Activated CD8-positive, alpha-beta T cell treated with anti-CD3 and anti-CD28 coated beads, Interleukin-2, amount 10 ng/mL, durations not matched to agents 7 days and 5 days (primary cell): ENCODE measurements at places on chromosomes 7 and 10. TPM values are rescaled to one million over a fixed set of nuclear protein-coding genes. Genes with fewer than 3 reads are reported as not detected.

DNA sequence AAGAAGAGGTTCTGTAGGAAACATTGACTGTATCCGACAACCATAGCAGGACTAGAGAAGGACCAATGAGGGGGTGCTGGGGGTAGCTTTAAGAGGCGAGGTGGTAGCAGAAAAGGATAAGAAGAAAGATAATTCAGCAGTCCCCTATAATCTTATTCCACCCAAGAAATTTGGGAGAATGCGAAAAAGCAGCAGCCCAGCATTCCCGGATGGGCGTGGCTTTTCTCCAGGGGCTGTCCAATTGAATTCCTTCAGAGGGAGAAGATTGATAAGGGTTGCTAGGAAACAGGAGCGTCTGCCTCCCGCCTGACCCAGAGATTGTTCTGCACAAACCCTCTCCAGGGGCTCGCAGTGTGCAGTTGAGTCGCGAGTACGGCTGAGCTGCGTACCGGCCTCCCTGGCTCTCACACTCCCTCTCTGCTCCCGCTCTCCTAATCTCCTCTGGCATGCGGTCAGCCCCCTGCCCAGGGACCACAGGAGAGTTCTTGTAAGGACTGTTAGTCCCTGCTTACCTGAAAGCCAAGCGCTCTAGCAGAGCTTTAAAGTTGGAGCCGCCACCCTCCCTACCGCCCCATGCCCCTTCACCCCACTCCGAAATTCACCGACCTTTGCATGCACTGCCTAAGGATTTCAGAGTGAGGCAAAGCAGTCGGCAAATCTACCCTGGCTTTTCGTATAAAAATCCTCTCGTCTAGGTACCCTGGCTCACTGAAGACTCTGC lies at the start of gene GRM3:
Gene GRM3, plus strand, starts transcription at position 349 of the 721 bp plus-strand sequence. CDS start 121,237 bp downstream, outside the sequence.
- no peak within 1 kb of the TSS for H3K27ac ChIP-seq
- H3K4me3 ChIP-seq: no peak within 1 kb of the TSS
- no peaks in the 10 kb centered on the region for H3K36me3 ChIP-seq
- no peak for DNase-seq
- no peaks in the 10 kb centered on the region for H3K4me1 ChIP-seq
- H3K27me3 ChIP-seq: peaks cover 22% of the 10 kb centered on the region

DNA sequence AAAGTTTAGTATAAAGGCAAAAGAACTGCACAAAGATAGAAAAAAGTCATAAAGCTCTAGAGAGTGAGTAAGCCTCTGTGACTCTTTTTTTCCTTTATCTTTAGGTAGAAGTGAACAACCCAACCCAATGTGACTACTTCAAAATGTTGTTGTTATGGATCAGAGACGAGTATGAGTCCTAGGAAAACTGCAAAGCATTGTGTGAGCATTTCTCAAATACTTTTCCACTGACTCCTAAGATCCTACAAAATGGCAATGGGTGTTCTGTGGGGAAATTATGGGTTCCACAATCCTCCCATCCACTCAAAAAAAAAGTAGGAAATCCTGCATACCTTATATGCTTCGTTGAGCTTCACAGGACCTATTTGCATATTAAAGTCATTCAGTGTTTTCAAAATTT lies 177.1 kb downstream of the DGKI start:
- H3K36me3 ChIP-seq: no peaks in the 10 kb centered on the region
- H3K4me1 ChIP-seq: no peaks in the 10 kb centered on the region
- H3K27me3 ChIP-seq: no peaks in the 10 kb centered on the region

DNA sequence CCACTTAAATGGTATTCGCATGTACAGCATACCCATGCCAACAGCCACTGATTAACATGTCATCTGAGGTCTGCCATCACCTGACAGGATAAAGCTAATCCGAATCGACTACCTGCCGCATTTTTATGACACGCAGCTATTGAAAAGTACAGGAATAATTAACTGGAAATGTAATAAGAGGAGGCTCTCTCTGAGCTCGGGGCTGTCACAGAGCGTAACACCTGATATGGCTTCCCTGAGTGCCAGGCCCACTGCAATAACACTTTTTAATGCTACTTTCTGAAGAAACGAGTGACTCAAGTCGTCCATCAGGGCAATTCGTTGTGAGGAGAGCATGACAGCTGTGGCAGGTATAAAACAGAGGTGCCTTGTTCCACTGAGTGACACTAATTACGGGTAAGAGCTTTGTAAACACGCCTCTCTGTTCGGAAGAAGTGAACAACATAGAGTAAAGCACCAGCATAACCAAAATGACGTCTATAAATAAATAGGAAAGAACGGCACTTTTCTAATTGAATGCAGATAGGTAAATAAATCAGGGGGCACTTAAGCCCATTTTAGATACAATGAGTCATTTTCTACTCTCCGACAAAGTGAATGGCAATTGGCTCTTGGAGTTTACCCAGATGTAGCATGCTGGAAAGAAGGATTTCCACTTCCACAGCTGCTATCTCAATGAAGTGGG lies 56.5 kb upstream of the CREB5 start:
- no peaks in the 10 kb centered on the region for H3K36me3 ChIP-seq
- no peak for DNase-seq
- no peak overlapping the region for H3K27ac ChIP-seq
- H3K4me1 ChIP-seq: no peaks in the 10 kb centered on the region

DNA sequence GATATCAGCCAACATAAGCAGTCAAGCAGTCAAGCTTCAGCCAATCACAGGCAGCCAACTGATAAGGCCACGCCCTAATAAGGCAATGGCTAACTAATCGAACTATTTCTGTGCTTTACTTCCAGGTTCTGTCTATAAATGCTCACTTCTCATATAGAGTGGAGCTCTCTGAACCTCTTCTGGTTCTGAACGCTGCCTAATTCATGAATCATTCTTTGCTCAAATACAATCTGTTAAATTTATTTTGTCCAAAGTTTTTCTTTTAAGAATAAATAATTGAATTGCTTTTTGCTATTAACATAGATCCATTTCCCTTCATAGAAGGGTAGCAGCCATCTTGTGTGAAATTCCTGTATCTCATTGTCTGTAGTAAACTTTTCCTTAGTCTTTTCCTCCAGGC lies 97.9 kb upstream of the TMEM72 start:
- no peak overlapping the region for H3K27ac ChIP-seq
- H3K4me1 ChIP-seq: no peaks in the 10 kb centered on the region
- no peaks in the 10 kb centered on the region for H3K36me3 ChIP-seq
- H3K4me3 ChIP-seq: no peak overlapping the region
- DNase-seq: no peak

GRCh38 chr7:149809215-149809614 lies 29.0 kb upstream of the ZNF862 start:
- H3K4me1 ChIP-seq: no peaks in the 10 kb centered on the region
- no peaks in the 10 kb centered on the region for H3K36me3 ChIP-seq
- H3K27ac ChIP-seq: no peak overlapping the region
- H3K4me3 ChIP-seq: no peak overlapping the region
- H3K27me3 ChIP-seq: no peaks in the 10 kb centered on the region

- H3K36me3 ChIP-seq: peaks cover 27% of the 10 kb centered on the region
- DNase-seq: peak; percentile 63
- H3K27me3 ChIP-seq: no peaks in the 10 kb centered on the region
- H3K27ac ChIP-seq: peak overlapping the region; percentile 96
Observed at GRCh38 chr7:74217455-74218342, 7.9 kb downstream of the LAT2 start.

DNA sequence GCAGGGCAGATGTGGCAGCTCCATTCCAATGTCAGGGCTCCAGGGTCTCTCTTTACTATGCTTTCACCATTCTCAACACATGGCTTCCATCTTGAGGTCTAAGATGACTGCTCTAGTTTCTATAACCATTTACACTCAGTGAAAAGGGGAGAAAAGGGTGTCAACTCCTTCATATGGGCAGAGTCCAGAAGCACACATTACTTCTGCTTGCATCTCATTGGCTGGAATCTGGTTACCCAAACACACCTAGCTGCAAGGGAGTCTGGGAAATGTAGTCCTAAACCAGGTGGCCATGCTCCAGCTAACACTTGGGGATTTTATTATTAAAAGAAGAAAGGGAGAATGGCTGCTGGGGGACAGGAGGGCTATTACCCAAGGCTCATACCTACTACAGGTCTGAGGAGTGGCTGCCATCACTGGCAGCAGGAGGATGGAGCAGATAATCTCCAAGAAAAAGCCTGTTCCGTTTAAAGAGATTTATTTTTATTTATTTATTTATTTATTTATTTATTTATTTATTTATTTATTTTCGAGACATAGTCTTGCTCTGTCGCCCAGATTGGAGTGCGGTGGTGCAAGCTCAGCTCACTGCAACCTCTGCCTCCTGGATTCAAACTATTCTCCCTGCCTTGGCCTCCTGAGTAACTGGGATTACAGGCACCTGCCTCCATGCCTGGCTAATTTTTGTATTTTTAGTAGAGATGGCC lies 29.1 kb upstream of the LBX1 start:
- H3K27me3 ChIP-seq: peaks cover 23% of the 10 kb centered on the region
- no peaks in the 10 kb centered on the region for H3K36me3 ChIP-seq
- no peak for DNase-seq
- no peak overlapping the region for H3K27ac ChIP-seq
- H3K4me1 ChIP-seq: no peaks in the 10 kb centered on the region

DNA sequence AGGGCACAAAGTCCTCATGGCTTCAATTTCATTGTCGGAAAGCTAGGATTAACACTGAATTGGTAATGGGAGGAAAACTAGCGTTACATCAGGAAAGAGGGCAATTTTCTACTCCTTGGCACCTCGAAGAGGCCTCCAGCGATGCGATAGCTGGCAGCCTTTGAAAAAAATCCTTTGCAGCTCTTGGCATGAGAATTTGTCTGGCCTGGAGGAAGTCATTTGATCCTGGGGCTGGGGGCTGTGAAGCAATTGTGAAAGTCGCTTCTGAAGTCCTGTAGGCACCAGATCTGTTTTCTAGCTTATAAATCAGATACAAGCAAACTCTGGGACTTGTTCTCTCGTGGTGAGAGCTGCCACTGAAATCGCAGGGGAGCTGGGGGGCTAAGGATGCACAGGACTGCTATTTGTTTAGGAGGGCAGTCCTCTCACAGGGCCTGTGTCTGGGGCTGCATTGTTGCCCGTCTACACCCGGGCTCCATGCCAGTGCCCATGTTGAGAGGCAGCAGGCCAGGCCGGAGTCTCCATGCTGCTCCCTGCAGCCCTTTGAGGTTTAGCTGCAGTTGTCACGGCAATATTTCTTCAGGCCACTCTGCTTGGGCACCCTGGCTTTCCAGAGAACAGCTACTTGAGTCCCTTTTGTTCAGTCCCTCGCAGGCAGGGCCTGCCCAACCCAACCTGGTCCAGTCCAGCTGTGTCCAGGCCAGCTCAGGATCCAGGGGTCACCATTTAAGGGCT lies 206.8 kb upstream of the LYZL1 start:
- H3K27ac ChIP-seq: no peak overlapping the region
- DNase-seq: no peak
- H3K36me3 ChIP-seq: no peaks in the 10 kb centered on the region
- H3K4me1 ChIP-seq: no peaks in the 10 kb centered on the region

- H3K4me1 ChIP-seq: peaks cover 6% of the 10 kb centered on the region
- no peaks in the 10 kb centered on the region for H3K36me3 ChIP-seq
- no peak overlapping the region for H3K4me3 ChIP-seq
- DNase-seq: no peak
Observed at GRCh38 chr7:70640266-70640833, 491.6 kb upstream of the GALNT17 start.

DNA sequence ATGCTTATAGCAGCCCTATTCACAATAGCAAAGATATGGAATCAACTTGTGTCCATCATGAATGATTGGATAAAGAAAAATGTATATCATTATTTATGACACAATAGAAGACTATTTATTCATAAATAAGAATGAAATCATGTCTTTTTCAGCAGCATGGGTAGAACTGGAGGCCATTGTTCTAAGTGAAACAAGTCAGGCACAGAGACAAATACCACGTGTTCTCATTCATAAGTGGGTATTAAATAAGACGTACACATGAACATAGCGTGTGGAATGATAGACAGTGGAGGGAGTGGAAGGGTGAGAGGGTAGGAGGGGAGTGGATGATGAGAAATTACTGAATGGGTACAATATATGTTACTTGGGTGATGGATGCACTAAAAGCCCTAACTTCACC lies 762.4 kb downstream of the REEP3 start:
- no peak for DNase-seq
- H3K4me1 ChIP-seq: no peaks in the 10 kb centered on the region
- no peak overlapping the region for H3K4me3 ChIP-seq
- no peak overlapping the region for H3K27ac ChIP-seq

GRCh38 chr7:106737202-106737562 lies 76.2 kb upstream of the CCDC71L start:
- no peak overlapping the region for H3K4me3 ChIP-seq
- peaks cover 22% of the 10 kb centered on the region for H3K4me1 ChIP-seq
- H3K27ac ChIP-seq: no peak overlapping the region
- no peak for DNase-seq
- H3K36me3 ChIP-seq: no peaks in the 10 kb centered on the region
- H3K27me3 ChIP-seq: no peaks in the 10 kb centered on the region

DNA sequence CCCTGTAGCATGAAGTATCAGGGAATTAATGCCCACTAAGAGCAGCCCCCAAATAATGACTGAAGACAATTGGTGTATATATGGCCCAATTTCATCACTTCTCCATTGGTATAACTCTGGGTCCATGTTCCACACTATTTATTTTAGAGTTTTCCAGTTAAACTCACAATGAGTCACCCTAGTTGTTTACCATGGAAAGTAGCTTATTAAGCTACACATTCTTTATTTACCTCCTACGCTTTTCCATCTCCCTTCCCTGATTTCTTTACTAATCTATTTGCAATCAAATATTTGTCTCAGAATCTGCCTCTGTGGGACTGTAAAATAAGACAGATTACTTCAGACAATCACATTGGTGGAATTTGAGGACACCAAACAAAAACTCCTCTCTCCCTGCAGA lies 655.6 kb downstream of the SORCS1 start:
- no peaks in the 10 kb centered on the region for H3K27me3 ChIP-seq
- no peaks in the 10 kb centered on the region for H3K4me1 ChIP-seq
- H3K27ac ChIP-seq: no peak overlapping the region
- no peak for DNase-seq
- H3K36me3 ChIP-seq: no peaks in the 10 kb centered on the region
- H3K4me3 ChIP-seq: no peak overlapping the region

- H3K36me3 ChIP-seq: peaks cover 3% of the 10 kb centered on the region
- no peak overlapping the region for H3K27ac ChIP-seq
- H3K27me3 ChIP-seq: no peaks in the 10 kb centered on the region
Observed at GRCh38 chr7:105218939-105219770, 169.6 kb downstream of the SRPK2 start.

DNA sequence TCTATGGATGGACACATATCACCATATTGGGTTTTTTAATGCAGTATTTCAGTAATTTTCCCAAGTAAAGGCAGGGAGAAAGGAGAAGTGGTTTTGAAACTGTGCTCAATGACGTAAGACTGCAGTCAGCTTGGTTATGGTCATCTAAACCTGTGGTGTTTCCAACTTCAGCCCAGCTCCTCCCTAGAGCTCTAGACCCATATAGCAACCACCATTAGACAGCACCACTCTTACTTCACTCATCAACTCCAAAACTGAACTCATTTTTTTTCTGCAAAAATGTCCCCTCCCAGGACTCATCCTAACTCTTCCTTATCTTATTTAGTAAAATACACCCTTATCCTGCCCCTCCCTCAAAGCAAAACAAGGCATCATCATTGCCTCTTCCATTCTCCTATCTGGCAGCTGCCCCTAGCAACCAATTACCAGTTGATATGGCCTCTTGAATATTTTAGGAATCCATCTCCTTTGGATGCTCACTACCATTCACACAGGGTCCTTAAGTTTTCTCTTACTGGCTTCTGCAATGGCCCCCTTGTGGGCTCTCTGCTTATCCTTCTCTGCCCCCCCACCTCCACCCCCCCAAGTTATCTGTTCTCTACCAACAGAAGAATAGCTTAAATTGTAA lies 1.5 kb upstream of the RALA start:
- H3K4me1 ChIP-seq: peaks cover 38% of the 10 kb centered on the region
- peak overlapping the region; percentile 84 for H3K4me3 ChIP-seq
- H3K27me3 ChIP-seq: no peaks in the 10 kb centered on the region

CFAP70 gene
- total RNA-seq: 0.57 TPM

ZNF277 gene
- total RNA-seq: 14.8 TPM

SEC31B gene
- 164 TPM for total RNA-seq

PYROXD2 gene
- 8.3 TPM for total RNA-seq

LIPF gene
- not detected for total RNA-seq

GPR37 gene
- not detected for total RNA-seq
